ENCODE measurements at places on chromosomes 12 and 14.

DNA sequence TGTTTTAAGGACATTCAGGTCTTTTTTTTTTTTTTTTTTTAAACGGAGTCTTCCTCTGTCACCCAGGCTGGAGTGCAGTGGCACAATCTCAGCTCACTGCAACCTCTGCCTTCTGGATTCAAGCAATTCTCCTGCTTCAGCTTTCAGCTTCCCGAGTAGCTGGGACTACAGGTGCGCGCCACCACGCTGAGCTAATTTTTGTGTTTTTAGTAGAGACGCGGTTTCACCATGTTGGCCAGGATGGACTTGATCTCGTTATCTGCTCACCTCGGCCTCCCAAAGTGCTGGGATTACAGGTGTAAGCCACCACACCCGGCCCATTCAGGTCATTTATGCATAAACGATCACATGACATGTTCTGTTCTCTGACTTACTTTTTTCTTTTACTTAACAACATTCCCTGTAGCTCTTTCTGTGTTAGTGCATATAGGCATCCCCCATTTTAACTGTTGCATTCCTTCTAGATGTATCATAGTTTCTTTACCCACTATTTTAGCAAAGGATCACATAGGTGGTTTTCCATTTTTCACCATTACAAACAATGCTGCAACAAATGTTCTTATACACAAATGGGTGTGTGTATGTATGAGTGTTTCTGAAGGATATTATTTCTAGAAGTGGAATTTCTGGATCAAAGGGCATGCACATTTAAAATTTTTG, 74.2 kb downstream of the ARF6 start:
- no peak for DNase-seq

DNA sequence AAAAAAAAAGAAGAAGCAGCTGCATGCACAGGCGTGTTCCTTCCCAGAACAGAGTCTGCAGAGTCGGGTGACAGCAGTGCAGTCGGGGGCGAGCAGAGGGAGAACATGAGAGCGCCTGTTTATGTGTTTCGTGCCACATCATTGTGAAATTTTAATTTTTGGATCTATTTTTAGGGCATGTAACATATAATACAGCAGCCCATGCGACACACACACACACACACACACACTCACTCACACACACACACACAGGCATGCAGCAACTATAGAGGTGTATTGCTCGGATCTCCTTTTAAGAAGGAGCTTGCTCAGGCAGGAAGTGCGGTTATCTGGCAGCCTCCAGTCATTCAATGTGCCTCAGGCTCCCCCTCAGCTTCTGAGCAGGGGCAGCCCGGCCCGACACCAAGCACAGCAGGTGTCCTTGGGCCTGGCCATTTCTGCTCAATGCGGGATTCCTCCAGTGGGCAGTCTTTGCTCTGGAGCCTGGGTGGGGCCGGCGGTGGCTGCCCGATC, 71.8 kb downstream of the ZNF664 start:
- DNase-seq, result no peak

DNA sequence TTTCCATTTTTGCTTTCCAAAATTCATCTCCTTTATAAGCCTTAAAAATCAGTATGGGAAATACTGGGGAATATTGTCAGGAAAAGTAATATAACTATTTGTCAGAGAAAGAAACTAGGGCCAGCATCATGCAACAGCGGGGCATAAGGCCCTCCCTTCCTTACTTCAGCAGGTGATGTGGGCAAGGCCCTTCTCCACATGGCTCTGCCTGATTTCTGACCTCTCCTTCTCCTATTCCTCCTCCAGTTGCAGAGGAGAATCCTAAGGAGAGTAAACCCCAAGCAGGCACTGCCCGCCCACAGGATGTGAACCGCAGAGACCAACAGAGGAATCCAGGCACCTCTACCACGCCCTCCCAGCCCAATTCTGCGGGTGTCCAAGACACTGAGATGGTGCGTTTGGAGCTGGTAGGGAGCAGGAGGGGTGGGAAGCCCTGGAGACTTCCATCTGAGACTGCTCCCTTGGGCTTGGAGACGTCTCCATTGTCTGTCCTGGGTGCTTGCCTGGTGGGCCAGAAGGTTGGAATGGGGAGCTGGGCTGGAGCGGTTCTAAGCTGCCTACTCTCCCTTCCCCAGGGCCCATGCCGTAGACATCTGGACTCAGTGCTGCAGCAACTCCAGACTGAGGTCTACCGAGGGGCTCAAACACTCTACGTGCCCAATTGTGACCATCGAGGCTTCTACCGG, 2.7 kb upstream of the SOAT2 start:
- DNase-seq, result no peak

GRCh38 chr12:30624009-30624408, 71.7 kb downstream of the IPO8 start:
- no peak for DNase-seq

DNA sequence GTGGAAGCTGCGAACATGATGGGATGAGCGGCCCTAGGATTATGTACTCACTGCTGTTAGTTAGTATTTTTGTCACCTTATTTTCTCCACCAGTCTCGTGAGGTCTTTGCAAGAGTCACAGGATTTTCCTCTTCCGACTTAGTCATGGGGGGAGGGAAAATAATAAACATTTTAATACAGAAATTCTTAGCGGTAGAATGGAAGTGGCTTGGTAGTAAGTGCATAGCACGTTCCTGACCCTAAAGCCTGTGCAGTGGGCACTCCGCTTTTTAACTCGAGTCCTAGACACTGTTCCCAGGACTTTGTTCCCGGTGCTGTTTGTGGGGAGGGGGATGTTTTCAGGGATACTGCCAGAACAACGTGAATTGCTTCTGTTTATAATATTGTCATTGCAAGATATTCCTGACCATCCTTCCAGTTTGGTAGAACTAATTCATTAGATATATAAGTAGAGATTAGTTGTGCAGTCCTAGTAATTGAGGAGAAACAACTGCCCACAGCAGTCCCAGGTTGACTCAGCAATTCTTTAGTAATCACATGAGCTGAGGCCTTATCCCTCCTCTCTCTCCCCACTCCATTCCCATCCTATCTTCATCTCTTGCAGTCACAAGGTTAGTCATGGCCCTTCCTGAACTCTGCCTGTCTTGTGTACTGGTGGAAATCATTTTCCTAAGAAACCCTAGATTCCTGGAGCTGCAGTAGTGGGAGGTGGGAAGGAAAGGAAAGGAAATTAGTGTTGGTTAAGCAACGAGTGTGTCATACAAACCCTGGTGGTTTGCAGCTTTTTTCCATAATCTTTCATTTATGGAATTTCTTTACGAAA, 799 bp downstream of the SLC38A6 start:
- no peak for DNase-seq

DNA sequence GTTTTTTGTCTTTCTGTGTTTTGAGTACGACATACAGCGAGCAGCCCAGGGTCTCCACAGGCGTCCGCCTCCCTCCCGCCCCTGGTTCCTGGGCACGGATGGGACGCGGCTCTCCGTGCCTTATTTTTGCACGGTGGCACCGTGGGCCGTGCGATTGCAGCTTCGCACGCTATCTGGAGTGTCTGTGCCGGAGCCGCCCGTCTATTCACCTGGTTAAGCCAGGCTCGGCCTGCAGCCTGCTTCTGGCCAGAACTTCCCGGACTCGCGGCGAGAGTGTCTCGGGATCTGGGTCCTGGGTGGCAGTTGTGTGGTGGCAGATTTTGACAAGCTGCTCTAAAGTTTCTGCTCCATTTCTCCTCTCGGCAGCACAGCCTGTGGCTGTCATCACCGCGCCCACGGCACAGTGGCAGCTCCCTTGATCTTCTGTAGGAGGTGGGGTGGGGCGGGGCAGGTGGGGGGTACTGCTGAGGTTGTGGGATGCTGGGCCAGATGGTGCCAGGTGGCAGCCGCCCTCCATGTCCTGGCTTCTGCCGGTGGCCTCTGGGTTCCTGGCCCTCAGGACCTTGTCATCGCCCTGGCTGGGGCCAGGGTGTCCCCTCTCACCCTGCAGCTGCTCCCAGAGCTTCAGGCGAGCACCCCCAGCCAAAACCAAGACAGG, 2.9 kb downstream of the MMP17 start:
- no peak for DNase-seq

GRCh38 chr14:91573528-91573893, 63.4 kb upstream of the PPP4R3A start:
- no peak for DNase-seq

DNA sequence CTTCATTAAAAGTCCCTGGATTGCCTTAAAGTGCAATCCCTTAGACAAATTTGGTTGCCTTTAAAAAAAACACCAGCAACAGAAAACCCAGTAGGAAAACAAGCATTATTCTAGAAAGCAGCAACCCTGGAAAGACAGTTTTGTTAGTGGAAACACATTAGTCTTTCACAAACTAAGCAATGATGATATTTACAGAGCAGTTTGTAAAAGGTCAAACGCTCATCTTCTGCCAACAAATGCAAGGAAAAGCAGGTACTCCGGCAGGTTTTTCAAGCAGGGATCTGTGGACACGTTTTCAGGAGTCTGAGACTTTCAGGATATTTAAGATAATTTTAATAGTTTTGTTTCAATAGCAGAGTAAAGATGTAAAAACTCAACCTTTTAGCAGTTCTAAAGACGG, 202.2 kb downstream of the EXOC5 start:
- DNase-seq, result no peak

DNA sequence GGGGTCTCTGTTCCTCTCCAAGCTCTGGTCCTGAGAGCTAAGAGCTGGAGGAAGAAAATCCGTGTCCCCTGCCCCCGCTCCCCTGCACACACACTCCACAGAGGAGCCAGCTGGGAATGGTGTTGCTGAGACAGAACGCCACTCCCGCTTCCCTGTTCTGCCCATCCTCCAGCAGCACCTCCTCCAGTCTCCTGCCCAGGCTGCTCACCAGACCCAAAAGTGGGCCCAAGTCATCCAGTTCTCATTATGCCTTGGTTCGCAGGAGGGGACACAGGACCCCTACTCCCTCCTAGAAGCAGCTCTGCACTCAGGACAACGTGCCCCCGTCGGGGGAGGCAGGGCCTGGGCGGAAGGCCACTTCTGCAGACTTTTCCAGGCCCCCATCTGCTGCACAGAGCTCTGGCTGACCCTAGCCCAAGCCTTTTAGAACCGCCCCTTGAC, 830 bp upstream of the TRMT61A start:
- no peak for DNase-seq

DNA sequence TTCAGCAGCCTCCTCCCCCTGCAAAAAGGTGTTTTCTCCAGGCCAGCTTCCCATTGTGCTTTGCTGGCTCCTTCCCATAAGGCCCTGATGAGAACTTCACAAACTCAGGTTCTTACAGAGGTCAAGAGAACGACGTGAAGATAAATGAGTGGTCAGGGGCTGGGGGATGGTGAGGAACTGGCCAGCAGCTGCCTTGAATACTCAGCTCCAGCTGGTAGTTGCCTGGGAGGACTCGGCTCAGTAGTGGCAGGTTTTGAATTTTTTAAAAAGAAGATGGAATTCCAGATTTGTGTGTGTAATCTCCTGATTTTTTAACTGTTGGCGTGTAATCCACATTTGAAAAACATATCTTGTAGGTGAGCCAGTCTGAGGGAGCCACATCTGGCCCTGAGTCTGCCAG, 5.9 kb downstream of the DDX55 start:
- DNase-seq, result no peak

- no peak for DNase-seq
Observed at GRCh38 chr14:77065851-77066577, 32.0 kb upstream of the CIPC start.

DNA sequence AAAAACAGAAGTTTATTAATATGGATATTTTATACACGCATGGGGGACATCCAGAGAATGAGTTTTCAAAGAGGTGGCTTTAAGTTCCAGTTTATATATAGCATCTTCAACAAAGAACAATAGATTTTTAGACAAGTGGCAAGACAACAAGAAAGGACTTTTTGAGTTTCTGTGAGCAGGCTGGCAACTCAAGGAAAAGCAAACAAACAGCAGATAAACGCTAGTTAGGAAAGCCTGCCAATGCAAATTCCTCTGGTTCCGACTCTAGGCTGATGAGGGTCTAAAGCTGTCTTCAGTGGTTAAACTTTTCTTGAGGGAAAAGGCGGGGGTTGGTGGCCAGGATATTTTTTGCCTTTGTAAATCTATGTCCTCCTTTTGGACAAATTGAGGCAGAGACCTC, 78.4 kb upstream of the EEA1 start:
- no peak for DNase-seq

DNA sequence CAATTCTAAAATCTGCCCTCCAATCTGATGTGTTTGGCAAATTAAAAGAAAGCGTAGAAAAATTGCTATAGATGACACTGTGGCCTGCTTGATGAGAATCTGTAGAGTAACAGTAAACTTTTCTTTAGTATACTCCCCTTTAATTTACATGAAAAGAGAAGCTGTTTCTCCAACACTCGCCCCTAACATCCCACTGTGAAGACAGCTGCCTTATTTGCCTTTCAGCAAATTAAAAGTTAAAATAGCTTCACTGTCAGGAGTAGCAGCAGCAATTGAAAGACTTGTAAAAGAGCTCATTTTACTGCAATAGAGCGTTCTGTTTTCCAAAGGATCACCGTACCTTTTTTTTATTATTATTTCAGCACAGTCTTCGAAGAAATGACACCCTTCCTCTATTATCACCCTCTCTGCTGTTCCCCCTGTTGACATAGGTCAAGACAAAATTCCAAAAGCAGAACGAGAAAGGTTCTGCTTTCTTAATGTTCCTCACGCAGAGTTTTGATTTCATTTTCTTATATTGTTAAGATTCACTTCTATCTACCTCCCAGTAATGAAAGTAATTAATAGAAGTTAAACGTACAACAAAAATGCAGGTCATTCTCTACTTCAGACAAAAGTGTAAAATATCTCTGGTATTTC, 153.5 kb upstream of the USP15 start:
- no peak for DNase-seq

GRCh38 chr12:47397664-47398281, 308.1 kb downstream of the RPAP3 start:
- DNase-seq, result peak; percentile 64

DNA sequence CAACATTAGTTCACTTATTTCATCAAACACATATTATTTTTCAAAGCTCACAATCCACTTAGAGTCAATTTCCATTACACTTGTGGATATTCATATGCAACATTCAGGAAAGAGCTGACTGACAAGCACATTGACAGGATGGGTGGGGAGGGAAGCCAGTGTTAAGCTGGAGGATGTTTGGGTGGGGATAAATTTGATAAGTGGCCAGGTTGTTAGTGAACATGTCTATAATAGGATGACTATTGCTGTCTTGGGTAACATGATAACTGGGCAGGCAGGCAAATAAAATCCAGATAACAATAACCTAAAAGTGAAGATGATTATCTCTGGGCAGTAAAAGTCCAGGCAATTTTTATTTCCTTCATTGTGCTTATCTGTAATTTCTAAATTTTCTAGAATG, 73.8 kb upstream of the OSBPL8 start:
- DNase-seq, result no peak

DNA sequence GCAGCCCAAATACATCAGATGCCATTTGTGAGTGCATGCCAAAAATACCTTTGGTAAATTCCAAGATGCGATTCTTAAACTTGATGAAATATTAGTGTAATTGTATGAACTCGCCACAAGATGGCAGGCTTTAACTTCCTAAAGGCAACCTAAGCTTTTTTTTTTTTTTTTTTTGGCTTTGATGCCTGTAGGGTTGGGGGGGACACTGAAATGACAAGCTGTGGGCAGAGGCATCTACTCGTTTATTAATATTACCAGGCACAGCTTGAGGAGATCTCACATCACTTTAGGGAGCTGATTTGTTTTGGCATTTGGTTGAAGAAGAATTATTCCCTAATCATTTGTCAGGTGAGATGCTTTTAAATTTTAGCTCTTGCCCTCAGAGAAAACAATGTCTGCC, 126.7 kb upstream of the CCDC196 start:
- peak; percentile 19 for DNase-seq

Data from hematopoietic multipotent progenitor cell (in vitro differentiated cells).